ENCODE measurements at places on chromosomes 4 and X.

DNA sequence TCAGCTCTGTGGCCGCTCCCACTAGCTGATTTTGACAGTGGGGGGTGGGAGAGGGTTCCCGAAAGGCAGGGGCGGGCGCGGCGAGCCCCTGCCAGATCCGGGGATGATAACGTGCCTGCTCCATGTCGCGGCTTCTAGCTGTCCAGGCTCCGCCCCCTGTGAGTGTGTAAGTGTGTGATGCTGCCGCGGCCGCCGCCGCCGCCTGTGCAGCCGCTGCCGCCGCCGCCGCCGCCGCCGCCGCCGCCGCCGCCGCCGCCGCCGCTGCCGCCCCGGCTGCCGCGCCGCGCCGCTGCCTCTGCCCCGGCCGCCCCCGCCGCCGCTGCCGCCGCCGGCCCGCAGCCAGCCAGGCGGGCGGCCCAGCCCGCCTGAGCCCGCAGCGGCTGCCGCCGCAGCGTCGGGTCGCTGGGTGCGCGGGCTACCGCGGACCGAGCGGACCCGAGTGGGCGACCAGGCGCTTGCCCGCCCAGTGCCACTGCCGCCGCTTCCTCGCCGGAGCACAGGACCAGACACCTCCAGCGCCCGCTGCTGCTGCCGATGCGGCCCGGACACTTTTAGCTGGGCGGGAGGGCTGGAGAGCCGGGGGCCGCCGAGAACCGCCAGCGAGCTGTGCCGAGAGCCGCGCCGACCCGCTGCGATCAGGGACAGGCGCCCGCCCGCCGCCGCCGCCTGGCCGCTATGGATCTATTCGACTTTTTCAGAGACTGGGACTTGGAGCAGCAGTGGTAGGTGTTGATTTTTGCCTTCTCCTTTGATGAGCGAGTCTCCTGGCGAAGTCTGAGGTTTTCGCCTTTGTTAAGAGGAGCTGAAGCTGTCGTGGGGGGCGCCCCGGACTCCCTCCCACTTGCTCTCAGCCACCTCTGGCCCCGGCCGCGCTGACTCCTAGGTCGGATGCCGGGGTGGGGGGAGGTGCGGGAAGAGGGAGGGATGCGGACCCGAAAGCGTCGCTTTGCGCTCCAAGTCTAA, at the start of gene AFF2:
AFF2 (plus strand) TSS at position 195 of the 963 bp plus-strand sequence; CDS start at position 676, 481 bp downstream.
- DNase-seq: peak; percentile 53

GRCh38 chrX:34487364-34487763, 169.7 kb downstream of the TMEM47 start:
- no peak for DNase-seq

DNA sequence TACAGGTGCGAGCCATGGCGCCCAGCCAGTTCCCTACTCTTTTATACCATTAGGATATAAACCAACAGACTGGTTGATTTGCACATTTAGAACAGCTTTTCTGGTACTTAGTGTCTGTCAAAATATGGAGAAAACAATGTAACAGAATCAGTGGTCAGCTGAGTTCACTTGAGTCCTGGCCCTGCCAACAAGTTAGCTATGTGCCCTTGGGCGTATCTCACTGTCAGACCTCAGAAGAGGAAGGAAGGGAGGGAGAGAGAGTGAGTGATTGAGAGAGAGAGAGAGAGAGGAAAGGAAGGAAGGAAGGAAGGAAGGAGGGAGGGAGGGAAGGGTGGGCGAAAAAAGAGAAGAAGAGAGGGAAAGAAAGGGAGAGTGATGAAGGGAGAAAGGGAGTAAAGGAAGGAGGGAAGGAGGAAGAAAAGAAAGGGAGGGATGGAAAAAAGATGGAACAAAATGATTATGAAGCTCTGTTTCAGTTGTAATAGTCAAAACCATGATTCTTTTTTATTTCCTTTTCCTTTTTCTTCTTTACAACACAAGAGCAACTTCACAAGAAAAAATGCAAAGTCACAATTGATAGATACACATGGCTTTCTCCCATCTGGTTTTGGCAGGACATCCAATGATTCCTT, 55.7 kb upstream of the PDGFRA start:
- DNase-seq: no peak

DNA sequence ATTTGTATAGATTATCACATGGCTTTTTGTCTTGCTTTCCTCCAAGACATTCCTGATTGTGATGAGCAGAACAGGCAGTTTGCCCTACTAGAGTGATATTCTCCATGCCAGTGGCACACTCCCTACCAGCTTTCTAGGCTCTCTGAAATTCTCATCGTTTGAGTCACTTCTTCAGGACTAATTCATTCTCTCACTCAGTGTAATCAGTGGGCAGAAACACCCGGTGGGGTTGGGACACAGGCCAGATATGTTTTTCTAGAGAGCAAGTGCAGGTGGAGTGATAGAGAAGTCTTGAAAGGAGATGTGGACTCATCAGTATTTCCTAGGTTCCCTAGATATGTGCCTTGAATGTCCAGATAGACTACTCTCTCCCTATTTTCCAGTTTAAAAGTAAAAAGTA, 13.1 kb downstream of the RAB33A start:
- DNase-seq: no peak

- DNase-seq: no peak
Observed at GRCh38 chr4:66949419-66949818, 595.9 kb downstream of the CENPC start.

DNA sequence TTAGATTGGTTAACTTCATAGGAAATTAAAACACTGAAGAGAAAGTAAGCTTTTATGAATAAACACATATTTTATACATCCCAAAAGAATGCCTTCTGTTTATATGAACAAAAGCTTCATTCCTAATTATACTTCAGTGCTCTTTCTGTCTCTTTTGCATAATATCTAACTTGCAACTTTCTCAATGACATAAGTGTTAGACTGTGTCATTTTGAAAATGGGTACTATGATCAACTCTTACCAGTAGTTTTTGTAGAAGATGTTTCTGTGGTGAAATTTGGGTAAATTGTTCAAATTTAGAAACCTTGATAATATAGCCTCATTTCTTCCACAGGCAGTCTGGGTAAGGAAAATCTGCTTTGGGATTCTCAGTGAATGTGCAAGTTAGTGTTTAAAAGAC, 991.4 kb downstream of the CCSER1 start:
- DNase-seq: no peak

GRCh38 chr4:81951891-81952455, 421.8 kb downstream of the HNRNPD start:
- DNase-seq: no peak

DNA sequence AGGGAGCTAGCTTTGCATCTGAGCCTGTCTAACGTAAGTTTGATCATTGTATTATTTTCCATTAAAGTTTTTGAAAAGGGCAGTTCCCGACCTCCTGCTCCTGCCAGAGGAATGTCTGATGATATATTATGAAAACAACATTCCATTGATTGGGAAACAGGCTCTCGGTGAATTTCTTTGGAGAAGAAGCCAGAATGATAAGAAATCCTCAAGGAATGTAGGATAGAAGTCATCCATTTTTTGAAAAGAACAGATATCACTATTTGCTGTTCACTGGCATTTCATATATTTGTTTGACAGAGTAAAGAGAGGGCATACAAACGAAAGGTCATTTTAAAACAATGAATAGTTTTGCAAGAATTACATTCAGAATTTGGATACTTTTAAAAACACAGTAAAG, 781.0 kb upstream of the HTR2C start:
- no peak for DNase-seq

DNA sequence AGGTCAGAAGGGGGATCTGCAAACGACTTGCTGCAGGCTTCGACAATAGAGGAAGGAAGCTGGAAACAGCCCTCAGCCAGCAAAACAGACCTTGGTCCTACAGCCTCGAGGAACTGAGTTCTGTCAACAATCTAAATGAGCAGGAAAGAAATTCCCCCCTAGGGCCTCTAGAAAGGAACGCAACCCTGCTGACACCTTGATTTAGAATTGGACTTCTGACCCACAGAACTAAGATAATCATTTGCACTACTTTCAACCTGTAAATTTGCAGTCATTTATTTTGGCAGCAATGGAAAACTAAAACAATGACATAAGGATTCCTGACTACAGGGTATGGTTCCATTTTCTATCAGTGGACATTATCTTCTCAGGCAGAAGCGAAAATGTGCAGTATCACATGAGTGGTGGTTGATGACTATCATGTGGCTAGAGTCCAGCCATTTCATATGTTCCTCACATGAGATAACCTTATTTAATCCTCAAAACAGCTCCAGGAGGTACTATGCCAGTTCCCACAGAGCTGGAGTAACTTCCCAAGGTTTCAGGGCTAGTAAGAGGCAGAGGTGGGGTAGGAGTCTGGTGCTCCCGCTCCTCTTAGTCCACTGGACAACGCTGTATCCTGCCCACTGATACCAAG, 61.6 kb downstream of the SAT1 start:
- no peak for DNase-seq

DNA sequence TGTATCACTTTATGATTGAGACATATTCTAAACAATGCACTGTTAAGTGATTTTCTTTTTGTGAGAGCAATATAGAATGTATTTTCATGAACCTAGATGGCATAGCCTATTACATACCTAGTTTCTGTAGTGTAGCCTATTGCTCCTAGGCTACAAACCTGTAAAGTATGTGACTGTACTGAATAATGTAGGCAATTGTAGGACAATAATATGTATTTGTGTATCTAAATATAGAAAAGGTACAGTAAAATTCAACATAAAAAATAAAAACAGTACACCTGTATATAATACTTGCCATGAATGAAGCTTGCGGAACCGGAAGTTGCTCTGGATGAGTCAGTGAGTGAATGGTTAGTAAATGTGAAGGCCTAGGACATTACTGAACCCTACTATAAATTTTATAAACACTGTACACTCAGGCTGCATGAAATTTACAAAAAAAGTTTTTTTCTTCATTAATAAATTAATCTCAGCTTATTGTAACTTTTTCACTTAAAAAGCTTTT, 106.7 kb downstream of the VSIG4 start:
- no peak for DNase-seq

DNA sequence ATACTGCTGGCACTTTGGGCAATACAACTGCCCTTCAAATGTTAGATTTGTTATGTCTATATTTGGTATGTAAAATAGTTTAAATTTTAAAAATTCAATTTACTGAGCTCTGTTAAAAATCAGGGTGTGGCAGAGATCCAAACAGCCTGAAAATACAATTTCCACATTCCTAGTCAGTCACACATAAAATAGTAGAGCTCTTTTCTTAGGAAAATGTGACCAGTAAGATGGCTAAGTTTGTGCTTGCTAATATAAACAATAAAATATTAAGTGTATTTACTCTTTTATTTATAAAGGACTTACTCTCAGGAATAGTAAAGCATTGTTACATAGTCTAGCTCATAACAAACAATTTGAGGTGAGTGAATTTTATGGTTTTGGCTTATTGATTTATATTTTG, 200.2 kb downstream of the DKK2 start:
- no peak for DNase-seq

GRCh38 chr4:39037491-39037825, 5.2 kb upstream of the TMEM156 start:
- no peak for DNase-seq

DNA sequence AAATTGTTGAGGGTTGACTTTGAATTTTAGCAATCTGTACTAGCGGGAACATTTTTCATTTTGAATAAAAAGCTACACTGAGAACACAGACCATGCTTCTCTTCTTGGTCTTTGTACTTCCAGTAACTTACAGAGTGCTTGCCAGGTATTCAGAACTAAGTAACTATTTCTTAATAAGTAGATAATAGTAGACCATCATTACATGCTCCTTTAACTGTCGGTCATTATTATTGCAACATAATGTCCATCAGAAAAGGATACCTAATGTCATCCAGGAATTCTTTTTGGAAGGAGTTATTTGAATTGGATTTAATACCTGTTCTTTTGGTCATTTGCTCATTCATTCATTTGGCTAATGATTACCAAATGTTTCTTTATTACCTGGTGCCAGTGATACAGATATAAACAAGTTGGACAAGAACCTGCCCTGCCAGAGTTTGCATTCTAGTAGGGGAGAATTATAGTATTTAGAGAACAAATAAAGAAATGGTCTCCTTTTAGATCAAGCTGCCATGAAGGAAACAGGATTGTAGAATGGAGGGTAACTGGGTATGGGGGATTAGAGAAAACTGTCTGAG, 32.7 kb downstream of the CWH43 start:
- no peak for DNase-seq

GRCh38 chrX:103533511-103534216, 14.4 kb upstream of the RAB40A start:
- peak; percentile 67 for DNase-seq

DNA sequence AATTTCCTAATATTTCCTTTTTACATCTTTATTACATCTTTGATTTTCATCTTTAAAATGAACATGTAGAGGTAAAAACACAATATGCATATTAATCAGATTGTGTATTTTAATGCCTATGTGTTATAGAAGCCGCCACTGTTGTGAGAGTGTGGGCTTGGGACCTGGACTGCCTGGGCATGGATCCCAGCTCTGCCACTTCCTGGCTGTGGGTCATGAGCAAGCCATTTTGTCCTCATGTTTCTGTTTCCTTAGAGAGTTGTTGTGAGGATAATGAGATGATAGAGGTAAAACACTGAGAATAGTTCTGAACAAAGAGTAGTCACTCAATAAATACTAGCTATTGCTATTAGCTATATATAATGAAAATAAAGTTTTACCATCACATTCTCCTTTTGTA, 38.4 kb upstream of the SCOC start:
- DNase-seq: no peak

Data from WERI-Rb-1 (cell line).